NCI-H524 (cell line): ENCODE measurements at places on chromosomes 6 and 20.
A peak's percentile ranks its signal among the peaks of the same experiment; 100 is the strongest.

DNA sequence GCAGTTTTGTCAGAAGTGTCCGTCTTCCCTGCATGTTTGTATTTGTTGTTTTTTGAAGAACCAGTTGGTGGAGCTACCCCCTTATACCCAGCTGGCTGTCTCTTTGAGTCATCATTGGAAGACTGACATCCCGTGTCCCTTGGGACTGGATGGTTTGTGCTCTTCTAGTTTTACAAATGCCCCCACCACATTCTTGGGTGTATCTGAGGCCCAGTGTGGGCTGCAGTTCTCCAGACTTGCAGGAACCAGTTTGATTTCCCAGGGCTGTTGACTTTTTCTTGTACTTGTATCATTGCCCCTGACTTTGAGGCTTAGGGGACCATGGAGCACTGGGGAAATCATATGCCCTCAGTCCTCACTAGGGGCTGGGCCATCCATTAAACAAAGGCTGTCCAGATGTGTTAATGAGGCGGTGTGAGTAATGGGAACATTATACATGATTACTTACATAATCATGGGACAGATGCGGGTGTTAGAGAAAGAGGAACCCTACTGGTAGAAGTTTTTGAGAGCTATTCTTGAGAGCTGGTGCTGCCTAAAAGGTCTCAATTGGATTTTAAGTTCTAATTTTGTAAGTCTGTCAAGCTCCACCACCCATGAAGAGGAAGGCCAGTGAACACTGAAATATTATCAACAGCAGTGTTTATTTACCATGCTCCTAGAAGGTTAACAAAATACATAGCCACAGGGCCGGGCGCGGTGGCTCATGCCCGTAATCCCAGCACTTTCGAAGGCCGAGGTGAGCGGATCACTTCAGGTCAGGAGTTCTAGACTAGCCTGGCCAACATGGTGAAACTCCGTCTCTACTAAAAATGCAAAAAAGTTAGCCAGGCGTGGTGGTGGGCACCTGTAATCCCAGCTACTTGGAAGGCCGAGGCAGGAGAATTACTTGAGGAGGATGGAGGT, 8.5 kb downstream of the JARID2 start:
- peak; percentile 59 for DNase-seq

DNA sequence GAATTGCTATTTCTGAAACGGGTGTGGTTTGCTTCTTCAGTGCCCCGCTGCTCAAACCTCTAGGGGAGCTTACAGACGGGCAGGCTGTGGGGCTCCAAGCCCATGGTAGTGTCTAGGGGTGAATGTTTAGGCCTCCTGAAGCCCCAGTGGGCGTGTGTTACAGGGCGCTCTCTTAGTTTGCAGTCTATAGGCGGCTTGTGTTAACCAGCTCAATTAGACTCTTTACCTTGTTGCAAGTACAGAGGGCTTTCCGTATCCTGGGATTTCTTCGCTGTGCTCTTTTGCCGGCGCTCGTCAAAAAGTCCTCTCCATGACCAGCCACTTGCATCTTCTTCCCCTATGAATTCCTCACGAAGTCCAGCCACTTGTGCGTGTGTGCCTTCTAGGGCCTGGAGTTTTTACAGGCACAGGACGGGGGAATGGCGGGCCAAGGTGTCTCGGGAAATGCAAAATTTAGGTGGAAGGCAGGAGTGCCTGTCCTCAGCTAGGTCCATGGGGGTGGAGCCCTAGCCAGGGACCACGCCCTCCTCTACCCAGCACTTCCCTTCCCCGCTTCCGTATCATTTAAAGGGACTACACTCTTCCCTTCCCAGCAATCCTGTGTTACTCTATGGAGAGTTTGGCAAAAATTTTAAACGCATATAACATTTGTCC, 94.5 kb downstream of the HTR1B start:
- DNase-seq: no peak

DNA sequence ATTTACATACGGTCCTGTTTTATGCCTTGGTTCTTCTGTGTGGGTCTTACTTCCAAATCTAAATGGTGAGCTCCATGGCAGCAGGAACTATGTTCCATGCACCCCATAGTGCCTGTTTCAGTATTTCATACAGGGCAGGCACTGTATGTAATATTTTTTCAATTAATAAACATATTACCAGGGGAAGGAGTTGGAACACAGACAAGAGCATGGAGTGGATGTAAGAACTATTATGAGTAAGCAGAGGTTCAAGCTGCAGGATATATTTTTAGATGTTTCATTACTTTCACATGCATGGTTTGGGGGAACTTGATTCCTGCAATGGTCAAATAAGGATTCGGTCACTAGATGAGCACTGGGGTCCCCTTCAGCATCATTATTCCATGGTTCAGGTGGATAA, 108.3 kb downstream of the KIF13A start:
- DNase-seq: no peak

- no peak for DNase-seq
Observed at GRCh38 chr20:59143326-59143725, 20.3 kb upstream of the ZNF831 start.

DNA sequence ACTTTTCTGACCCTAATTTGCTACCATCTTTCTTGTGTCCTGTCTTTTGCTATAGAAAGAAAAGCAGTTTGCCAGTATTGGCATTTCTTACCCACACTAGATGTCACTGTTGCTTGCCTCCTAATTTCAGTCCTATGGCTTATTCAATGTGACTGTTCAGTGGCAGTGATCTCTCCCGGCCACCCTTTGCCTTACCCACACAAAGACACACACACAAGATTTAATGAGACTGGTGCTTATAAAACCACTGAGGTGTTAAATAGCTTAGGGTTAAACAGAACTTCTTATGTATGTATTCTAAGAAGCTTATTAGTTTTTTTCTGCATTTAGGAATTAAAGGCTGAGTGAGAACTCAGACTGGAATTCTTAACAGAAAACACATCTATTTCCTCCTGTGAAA, 233.6 kb upstream of the ASCC3 start:
- DNase-seq: peak; percentile 74

- DNase-seq: no peak
Observed at GRCh38 chr6:26657256-26657655, 2.3 kb downstream of the ZNF322 start.

- peak; percentile 10 for DNase-seq
Observed at GRCh38 chr6:2911171-2911570, 8.1 kb upstream of the SERPINB9 start.

GRCh38 chr6:147507162-147508041, 1.1 kb upstream of the SAMD5 start:
- DNase-seq: peak; percentile 69

DNA sequence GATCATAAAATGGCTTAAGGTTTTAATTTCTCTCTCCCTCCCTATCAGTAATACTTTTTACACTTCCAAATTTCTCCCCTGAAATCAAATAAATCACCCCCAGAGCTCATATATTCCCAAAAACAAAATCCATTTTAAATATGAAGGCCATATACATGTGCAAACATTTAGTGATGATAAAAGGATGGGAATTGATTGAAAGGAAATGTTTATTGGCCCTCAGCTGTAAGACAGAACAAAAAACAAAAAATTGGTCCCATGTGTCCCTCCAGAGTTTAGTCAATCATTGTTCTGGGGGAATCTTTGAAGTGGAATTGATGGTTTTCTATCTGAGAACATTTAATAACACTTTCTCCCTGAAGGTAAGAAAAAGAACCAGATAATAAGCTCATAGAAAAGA, 91.7 kb downstream of the COL12A1 start:
- DNase-seq: no peak

DNA sequence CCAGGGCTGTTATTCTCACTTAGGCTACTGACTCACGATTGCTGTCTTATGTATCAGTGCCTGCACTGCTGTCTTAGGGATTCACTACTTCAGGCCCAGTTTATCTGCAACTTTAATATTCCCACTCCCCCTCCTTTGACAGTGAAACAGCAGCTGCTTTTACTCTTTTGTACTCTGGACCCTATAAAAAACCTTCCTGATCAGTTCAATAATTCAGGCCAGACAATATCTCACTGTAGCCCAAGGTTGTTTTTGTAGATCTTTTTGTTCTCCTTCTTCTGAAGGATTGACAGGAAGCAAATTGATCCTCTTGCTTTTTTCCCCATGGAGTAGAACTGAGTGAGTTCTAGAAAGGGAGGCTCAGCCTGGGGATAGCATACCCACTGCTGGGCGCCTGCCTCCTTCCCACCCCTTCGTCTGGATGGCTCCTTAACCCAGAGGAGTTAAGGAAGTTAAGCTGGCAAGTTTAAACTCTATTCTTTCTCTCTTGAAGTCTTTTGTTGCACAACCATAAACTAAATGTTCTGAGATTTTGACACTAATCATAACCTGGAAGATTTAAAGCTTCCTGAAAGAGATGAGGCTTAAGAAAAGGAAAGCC, 22.0 kb upstream of the EYS start:
- DNase-seq: no peak

DNA sequence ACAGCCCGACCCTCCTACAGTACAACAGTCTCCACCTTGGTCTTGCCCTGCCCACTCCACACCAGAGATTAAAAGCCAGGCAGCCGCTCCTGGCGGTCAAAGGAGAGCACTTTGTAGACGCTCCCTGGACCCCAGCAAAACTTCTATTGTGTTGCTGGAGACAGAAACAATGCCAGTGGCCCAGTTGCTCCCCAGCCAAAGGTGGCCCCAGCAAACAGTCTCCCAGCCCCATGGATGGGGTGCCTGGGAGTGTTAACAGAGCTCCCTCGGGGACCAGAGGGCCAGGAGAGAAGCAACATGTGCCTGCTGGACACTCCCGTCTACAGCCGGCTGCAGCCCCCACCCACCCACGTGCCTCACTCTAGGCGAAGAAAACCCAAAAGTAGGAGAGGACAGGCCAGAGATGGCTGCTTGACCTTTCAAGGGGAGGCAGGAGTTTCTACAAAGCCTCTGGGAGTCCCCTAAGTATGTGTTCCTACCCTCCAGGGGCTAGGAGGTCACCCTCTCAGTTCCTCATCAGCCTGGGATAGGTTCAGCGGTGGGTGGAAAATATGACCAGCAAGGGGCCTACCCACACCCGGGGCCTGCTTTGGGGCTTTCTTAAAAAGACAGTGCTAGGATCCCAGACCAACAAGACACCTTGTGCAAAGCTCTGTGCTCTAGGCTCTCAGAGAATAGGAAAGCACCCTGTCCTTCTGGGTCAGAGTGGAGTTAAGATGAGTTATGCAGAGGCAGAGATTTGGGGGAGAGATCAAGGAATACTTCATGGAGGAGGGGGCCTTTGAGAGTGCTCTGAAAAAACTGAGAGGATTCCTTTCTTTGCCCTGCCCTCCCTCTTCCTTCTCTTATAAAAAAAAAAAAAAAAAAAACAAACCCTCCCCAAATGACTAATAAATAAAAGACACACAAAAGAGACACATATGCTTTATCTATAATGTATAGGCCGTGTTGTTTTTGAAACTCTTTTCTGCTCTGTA, 19.0 kb upstream of the PREX1 start:
- no peak for DNase-seq

- DNase-seq: no peak
Observed at GRCh38 chr20:22268675-22269074, 315.7 kb downstream of the FOXA2 start.

- DNase-seq: no peak
Observed at GRCh38 chr6:151437401-151437800, 14.5 kb downstream of the RMND1 start.
